Activated CD4-positive, CD25-positive, alpha-beta regulatory T cell (primary cell): ENCODE measurements at places on chromosomes 1 and 21.

DNA sequence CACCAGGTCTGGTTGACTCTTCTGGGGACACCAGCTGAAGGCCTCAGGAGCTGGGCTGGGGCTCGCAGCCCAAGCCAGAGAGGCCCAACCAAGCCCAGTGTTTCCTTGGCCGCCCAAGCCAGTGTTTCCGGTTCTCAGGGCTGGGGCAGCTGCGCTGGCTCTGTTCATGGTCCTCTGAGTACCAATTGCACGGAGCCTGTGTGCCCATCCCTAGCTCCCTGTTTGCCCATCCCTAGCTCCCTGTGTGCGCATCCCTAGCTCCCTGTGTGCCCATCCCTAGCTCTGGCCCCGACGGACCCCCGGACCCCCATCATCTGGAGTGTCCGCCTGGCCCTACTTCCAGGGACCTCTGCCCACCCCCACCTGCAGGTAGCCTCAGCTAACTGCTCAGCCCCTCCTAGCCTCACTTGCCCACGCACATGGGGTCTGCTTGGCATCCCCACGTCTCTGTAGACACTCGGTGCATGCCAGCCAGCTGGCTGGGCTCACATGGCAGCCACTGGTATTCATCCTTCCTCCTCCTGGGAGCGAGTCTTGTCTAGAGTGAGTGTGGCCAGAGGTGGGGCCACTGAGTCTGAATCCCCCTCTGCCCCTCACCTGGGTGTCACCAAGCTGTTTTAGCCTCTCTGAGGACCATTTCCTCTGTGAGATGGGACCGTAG is 64.0 kb downstream of the WNT9A start:
- DNase-seq, result no peak

GRCh38 chr1:224703702-224704101 is 87.6 kb downstream of the CNIH3 start:
- DNase-seq, result no peak

DNA sequence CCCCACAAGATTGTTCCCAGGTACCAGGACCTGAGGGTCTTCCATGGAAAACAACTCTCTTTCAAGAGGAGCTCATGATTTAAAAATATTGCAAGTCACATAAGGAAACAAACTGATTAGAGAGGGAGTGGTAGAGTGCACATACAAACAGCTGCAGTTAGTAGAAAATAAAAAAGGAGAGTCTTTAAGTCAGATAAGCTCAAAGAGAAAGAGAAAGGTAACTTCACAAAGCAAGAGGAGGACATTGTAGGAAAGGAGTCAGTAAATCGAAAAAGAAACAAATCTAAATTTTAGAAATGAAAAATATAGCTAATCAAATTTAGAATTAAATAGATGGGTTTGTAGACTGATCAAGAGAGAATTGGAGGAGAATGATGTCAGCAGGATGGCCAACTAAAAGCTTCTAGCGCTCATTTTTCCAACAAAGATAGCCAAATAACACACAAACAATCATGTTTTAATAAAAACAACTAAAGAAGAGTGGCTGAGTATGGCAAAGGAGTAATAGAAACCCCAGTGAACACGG is 86.1 kb upstream of the CD53 start:
- no peak for DNase-seq

GRCh38 chr21:18265944-18266343 is 21.3 kb downstream of the CHODL start:
- no peak for DNase-seq

DNA sequence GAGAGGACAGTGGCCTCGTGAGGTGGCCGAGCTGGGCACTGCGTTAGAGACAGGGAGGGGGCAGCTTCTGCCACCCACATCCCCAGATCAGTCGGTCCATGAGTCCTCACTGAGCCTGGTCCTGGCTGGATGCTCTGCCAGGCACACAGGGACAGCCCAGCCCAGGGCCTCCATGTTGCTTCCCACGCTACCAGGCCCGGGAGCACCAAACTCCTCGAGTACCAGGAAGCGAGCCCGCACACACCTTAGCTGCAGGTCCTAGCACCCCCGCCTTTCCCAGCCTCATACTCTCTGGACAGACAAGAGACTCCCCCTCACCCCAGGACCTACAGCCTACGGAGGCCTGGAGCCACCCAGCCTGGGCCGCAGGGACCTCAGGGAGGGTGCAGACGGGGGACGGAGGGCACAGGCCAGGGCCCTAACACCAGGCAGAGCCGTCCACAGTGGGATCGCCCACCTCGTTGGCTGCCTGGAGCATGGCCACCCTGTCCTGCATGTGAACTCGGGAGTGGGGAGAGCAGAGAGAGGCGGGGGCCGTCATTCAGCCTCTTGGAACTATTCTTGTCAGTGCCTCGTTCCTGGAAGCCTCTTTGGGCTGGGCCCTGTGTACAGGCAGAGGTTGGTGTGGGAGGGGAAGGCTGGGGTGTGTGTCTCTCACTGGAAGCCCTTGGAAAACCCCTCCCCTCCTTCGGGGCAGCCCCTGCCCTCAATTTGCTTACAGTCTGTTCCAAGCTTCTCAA is 90.9 kb upstream of the RUNX3 start:
- no peak for DNase-seq
